ENCODE measurements at places on chromosomes 4 and X.

GRCh38 chr4:35975617-35976355, 268.5 kb downstream of the ARAP2 start:
- DNase-seq: no peak

DNA sequence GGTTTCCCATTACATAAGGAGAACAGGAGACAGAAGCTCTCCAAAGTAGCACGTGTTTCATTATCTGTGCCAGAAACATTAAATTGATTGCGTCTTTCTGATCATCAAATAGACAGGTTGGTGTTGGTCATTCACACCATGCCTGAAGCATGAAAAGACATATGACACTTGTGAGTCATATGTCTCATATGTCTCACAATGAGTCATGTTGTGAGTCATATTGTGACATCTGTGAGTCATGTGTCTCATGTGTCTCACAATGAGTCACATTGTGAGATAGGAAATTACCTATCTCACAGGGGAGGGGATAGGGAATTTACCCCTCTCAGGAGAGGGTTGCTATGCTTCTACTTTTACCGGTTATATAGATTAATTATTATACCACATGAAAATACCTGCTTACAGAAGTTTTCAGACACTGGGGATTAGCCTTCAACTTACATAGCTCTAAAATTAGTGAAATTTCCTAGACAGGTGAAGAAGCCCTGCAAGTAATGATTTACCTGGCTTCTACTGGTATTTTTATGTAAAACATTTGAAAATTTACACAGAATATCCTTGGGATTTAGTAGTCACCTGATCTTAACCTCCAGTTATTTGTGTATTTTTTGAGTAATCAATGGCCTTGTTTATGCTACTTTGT, 80.8 kb downstream of the NPFFR2 start:
- DNase-seq: no peak

DNA sequence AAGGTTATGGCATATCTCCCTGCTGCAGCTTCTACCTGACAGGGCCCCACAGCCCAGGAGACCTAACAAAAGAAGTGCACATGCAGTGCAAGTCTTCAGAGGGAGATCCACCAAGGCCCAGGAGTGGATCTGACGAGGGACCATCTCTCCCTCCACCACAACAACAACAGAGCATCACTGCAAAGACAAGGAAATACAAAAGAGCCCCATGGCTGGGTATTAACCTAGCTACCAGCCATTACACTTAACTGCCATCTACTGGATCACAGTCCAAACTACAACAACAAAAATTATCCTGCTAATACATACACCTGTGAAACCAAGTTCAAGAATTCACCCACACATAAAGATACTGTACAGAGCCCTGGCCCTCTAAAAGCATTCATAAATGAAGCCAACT, 280.2 kb upstream of the SLC7A11 start:
- DNase-seq: peak; percentile 60

DNA sequence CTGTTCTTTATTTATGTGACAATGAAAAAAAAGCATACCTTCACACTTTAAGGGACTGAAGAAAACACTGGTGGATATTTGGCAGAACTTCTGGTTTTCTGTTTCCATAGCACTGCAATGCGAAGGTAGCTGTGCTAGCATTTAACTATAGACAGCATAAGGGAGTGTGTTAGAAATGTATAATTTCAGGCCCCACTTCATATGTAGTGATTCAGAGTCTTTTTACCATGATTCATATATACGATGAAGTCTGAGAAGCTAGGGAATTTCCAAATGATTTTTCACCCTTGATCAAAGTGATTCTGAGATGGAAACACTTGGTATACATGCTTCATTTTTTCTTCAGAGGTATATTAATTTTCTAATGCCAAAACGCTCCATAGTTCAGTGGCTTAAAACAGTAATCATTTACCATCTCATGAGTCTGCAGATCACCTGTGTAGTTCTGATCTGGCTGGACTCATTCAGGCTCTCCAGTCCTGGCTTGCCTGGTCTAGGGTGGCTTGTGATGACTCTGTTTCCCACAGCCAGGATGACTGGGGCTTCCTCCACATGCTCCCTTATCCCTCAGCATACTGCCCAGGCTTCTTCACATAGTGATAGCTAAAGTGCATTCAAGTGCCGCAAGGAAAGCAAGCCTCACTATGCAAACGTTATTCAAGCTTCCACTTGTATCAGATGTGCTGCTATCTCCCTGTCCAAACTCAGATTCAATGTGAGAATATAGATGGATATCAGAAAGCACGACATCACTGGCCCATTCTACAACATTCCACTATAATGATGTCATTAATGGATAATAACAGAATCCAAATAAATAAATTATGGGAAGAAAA, 790.1 kb downstream of the TECRL start:
- DNase-seq: no peak

DNA sequence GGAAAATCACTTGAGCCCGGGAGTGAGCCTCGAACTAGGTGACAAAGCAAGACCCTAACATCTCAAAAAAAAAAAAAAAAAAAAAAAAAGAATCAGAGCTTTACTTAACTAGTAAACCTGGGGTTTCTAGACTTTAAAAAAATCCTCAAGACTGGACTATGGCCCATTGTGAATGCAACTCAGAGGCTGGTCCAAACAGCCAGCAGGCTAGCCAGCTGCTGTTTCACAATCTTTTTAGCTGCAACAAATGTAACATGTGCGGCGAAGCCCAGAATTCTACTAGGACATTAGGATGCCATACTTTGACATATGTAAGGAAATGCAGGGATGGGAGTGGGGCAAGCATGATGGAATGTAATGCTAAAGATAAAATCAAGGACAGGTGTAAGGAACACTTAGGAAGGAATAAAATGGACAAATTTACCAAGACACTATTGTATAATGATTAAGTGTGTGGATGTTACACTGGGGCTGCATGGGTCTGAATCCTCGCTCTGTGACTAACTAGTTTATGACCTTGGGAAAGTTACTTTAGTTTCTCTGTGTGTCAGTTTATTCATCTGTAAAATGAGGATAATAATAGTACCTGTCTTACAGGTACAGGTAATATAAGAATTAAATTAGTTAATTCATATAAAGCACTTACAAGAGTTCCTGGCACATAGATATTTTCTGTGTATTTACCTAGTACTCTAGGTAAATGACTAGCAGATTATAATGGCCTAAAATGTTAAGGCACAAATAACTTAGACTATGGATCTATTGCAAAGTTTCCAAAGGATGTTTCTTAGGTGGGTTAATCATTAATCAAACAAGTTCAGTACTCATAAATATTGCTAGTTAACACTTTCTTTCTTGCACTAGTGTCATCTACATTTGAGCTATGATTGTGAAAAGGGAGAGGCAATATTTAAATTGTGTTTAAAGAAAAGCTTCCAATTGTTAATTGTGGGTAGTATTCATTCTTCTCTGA, 49.5 kb downstream of the HELQ start:
- DNase-seq: no peak

DNA sequence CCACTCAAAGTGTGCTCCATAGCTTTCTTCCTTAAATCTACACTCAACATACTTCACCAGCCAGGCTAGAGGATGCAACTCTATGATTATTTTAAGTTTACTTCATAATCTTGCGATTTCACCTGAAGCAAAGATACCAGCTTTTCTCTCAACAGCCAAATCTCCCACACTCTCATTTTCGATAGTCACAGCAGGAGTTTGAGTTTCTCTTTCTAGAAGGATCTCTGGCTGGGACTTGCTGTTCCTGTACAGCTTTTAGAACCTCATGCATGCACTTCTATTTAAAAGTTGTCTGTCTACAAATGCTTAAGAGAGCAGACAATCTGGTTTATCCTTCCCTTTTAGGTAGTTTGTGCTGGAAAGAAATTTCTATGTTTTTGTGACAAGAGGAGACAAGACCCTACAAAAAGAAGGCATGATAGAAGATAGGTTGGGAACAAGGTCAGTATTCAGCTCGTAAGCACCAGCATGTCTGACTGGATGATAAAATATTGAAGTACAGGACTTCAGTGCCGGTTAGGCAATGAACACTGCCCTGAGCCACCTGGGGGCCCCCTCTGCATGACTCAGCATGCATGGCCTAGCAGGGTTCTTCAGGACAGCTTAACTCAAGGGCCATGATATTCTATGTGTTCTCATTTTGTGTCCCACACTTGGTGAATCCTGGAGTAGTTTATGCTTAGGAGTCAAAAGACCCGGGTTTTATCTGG, 65.6 kb downstream of the ATXN3L start:
- DNase-seq: no peak

DNA sequence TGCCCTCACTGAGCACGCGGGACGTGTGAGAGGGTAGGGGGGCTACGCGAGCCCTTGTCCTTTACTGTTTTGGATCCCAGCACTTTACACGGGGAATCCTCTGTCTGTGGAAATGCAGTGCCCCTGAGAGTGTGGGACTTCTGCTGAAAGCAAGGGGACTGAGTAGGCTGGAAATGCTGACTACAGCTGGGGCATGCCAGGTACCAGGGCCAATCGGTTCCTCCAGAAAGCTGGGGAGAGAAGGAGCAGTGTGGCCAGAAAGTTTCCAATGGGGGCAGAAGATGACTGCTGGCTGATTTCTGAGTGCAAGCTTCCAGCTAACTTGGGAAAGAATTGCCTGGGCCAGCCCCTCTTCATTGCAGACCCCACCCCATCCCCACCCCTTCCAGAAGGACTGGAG, 1.5 kb downstream of the NHSL2 start:
- no peak for DNase-seq

- DNase-seq: no peak
Measured at GRCh38 chr4:138445098-138445497, 202.9 kb upstream of the SLC7A11 start.
